ENCODE measurements at places on chromosomes 3 and 15.

GRCh38 chr15:50825946-50826345 is 60.4 kb upstream of the SPPL2A start:
- DNase-seq = no peak

DNA sequence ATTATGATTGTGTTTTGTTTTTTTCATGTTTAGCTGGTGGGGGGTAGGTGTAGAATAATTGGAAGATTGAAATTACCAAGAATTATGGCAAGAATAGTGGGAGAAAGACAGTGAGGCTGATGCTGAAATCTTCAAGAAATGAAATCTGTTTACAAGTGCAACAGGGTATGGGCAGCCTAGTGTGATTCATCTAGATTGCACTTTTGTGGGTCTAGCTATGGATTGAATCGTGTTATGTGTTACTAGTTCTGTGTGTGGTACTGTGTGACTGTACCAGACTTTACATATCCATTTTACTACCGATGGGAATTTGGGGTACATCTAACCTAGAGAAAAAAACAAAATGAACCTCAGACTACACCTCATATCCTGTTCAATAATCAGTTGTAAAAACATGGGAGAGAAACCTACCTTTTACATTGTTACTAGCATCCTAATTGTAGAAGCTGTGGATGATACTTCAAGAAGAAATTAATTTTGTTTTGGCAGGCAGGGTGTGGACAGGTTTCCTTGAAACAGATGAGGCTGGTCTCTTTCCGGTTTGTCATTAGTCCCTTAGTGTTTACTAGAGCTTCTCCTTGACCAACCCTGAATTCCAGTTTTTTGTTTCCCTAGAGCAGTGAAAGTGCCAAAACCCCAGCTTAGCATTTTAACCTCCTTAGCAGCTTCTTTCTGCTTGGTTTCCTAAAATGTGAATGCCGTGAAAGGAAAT is 47.9 kb downstream of the OPA1 start:
- no peak for DNase-seq

DNA sequence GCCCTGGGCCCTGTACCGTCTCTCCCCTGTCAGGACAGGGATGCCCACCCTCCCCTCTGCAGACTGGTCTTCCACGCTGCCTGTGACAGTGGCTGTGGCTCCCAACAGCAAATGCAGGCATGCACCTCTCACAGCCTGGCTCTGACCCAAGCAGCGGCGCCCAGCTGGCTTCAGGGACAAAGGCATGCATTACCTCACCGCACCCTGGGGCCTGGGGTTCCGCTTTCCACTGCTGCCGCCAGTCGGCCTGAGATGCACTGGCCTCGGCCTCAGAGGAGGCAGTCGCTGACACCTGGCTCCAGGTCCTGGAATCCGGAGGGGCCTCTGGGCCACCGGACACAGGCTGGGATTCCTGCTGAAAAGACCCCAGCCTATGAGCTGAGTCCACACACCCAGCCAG is 70.3 kb downstream of the SCN5A start:
- DNase-seq = peak; percentile 80

- no peak for DNase-seq
Observed at GRCh38 chr3:79019924-79020173, 747.9 kb downstream of the ROBO1 start.

- DNase-seq = no peak
Observed at GRCh38 chr15:62913246-62913645, 129.3 kb upstream of the TPM1 start.

DNA sequence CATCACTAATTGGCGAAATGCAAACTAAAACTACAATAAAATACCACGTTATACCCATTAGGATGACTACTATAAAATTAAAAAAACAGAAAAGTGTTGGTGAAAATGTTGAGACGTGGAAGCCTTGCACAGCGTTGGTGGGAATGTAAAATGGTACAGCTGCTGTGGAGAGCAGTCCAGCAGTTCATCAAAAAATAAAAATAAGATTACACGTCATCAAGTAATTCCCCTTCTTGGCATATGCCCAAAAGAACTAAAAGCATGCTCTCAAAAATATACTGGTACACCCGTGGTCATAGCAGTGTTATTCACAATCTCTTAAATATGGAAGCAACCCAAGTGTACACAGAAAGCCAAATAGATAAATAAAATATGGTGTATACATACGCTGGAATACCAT is 71.8 kb upstream of the NDN start:
- no peak for DNase-seq

DNA sequence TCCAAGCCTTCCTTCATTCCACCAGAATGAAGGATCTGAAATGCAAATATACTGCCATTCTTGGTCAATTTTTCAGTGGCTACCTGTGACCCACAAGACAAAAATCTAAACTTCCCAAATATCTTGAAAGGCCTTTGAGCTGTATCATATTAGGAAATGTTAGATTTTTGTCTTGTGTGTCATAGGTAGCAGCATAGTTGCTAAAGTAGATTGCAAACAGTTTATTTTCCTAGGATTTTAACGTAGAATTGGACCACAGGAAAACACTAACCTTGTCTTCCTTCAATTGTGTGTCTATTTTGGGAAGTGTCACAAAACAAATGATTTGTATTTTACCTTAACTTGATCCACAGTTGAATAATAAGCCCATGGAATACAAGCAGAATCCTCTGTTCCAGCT is 42.4 kb downstream of the CP start:
- DNase-seq = no peak

DNA sequence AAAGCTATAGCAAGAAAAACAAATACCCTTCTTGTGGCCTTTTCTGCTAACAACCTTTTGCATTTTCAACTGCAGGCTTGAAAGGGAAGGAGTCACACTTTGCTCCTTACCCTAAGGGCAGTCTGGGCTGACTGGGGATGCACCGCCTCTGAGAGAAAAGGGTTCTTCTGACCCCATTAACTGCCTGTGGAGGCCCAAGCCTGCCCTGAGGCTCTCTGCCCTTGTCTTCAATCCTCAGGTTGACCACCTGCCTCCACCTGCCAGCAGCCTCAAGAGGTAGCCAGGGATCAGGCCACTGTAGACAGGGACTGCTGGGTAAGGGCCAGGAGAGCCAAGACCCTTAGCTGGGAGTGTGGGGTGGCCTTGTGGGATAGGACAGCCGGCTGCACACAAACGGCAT is 93.8 kb downstream of the SQOR start:
- DNase-seq = no peak

DNA sequence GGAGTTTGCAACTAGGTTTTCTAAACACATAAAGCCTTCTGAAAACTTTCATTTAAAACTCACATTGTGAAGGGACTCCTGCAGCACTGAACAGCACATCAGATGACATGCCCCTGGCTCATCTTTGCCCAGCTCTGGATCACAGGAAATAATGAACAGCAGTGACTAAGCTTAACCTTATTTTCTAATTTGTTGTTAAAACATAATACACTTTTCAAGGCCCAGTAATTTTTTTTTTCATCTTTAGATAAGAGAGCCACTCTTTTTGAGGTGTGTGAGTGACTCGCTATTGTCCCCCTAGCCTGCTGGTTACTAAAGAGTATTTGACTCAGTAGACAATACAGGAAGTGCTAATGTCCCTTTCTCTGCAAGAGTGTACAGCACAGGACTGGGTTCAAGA is 204.0 kb downstream of the OSBPL10 start:
- DNase-seq = no peak

- DNase-seq = no peak
Observed at GRCh38 chr15:33159726-33160453, 34.6 kb downstream of the FMN1 start.

DNA sequence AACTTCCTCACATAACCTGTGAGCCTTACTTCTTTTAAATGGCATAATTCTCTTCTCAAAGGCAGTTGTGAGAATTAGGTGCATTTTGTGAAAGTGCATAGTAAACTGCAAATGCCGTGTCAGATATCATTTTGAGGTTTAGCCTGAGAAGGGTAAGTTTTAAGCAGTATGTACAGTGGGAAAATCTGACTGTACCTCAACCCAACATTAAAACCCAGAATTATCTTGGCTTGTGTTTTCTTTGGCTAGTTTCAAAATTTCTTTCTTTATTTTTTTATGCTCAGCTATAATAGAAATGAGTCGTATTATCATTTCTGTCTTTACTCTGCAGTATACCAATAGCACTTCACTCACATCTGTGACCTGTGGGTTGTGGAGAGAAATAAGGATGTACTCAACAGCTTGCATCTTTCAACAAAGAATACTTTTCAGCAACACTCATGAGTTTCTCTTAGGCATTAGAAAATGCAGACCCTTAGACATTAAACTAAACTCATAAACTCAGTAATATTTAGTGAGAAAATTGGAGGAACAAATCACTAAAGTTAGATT is 65.7 kb downstream of the RASA2 start:
- DNase-seq = no peak

DNA sequence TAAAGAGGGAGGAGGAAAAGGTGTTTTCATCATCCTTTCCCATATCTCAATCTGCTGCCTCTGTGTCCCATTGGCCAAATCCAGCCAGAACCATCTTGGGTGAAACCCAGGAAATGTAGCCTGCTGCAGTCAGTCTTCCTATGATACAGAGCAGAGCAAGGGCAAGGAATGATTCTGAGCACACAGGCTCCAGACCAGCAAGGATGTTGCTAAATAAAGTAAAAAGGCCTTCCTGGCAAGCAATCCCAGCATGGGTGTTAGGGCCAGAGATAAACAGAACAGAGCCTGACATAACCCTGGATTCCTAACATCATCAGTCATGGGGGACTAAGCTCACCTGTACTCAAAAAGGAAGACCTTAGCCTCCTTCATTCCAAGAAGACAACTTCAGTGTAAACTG is 90.7 kb upstream of the AGTR1 start:
- no peak for DNase-seq

- peak; percentile 83 for DNase-seq
Observed at GRCh38 chr3:10926811-10927521, 65.6 kb upstream of the SLC6A1 start.

GRCh38 chr3:126419151-126419703 is 24.5 kb downstream of the CFAP100 start:
- DNase-seq = peak; percentile 57
